ENCODE measurements at places on chromosomes 6 and 20. TPM values are rescaled to one million over a fixed set of nuclear protein-coding genes. Genes with fewer than 3 reads are reported as not detected.
A peak's percentile ranks its signal among the peaks of the same experiment; 100 is the strongest.

GRCh38 chr20:48003021-48003420 lies 217.7 kb upstream of the SULF2 start:
- H3K27ac ChIP-seq: no peak overlapping the region
- H3K36me3 ChIP-seq: no peaks in the 10 kb centered on the region
- no peak for DNase-seq
- H3K27me3 ChIP-seq: no peaks in the 10 kb centered on the region
- no peak overlapping the region for H3K4me3 ChIP-seq
- no peaks in the 10 kb centered on the region for H3K4me1 ChIP-seq

DCDC2 gene
- total RNA-seq: 80.4 TPM

DNA sequence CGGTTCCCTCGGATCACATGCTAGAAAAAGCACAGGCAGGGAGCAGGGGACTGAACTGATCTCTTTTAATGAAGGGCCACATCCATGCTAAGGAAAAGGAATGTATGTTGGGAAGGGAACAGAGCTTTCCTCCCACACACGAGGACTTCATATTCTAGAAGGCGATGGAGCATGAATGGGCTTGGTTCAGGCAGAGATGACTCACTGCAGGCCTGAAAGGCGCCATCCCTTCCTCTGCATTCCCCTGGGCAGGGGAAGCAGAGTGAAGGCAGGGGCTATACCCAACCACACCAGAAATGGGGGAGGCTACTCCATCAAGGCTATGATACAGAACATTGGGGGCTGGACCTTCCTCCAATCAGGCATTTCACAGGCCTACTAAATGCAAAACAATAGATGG lies 30.6 kb downstream of the ELMO2 start:
- DNase-seq: no peak
- no peaks in the 10 kb centered on the region for H3K4me1 ChIP-seq
- no peaks in the 10 kb centered on the region for H3K27me3 ChIP-seq
- no peak overlapping the region for H3K4me3 ChIP-seq
- H3K36me3 ChIP-seq: peaks cover 16% of the 10 kb centered on the region

DNA sequence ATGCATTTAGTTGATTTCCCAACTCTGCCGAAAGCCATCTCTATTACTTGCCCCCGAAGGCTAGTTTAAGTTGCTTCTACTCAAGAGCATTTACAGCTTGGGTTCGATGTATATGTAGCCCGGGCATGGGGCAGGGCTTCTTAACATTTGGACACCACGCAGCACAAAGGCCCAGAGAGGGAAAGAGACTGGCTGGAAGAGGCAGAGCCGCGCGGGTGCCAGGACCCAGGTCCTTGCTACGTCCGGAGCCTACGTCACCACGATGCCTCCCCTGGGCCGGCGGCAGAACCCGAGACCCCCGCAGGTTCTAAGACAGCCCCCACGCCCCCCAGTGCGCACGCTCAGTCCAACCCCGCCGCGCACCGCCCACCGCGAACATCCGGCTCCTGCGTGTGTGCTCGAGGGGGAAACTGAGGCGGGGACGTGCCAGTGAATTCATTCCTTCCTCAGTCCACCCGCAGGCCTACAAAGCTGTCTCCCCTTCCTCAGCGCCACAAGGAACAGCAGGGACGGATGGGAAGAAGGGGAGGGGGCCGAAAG lies 367 bp upstream of the PCIF1 start:
- peaks cover 58% of the 10 kb centered on the region for H3K36me3 ChIP-seq
- H3K27me3 ChIP-seq: no peaks in the 10 kb centered on the region

PAK5 gene
- total RNA-seq: 0.07 TPM

DNA sequence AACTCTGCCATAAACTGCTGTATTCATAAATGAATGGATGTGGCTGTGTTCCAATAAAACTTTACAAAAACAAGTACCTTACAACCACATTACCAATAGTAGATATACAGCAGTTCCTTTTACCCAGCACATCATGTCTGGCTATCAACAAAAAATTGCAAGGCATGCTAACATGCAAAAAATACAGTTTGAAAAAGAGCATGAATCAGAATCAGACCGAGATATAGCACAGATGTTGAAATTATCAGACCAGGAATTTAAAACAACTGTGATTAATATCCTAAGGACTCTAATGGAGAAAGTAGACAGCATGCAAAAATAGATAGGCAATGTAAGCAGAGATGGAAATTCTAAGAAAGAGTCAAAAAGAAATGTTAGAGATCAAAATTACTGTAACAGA lies 8.4 kb upstream of the NUS1 start:
- H3K4me1 ChIP-seq: no peaks in the 10 kb centered on the region
- H3K27me3 ChIP-seq: no peaks in the 10 kb centered on the region

GRCh38 chr6:43093436-43094289 lies 17.5 kb downstream of the PTK7 start:
- H3K27me3 ChIP-seq: no peaks in the 10 kb centered on the region
- H3K4me1 ChIP-seq: peaks cover 58% of the 10 kb centered on the region
- peak overlapping the region; percentile 64 for H3K4me3 ChIP-seq

TMEM14C gene
- 53.6 TPM for total RNA-seq

EPHA7 gene
- 1.6 TPM for total RNA-seq

- DNase-seq: no peak
- no peaks in the 10 kb centered on the region for H3K36me3 ChIP-seq
- peak overlapping the region; percentile 27 for H3K27ac ChIP-seq
- H3K27me3 ChIP-seq: no peaks in the 10 kb centered on the region
- H3K4me3 ChIP-seq: no peak overlapping the region
These were observed 94.1 kb downstream of the SNX5 start for GRCh38 chr20:17874271-17875105.

RSPH4A gene
- total RNA-seq: 0.22 TPM

DNA sequence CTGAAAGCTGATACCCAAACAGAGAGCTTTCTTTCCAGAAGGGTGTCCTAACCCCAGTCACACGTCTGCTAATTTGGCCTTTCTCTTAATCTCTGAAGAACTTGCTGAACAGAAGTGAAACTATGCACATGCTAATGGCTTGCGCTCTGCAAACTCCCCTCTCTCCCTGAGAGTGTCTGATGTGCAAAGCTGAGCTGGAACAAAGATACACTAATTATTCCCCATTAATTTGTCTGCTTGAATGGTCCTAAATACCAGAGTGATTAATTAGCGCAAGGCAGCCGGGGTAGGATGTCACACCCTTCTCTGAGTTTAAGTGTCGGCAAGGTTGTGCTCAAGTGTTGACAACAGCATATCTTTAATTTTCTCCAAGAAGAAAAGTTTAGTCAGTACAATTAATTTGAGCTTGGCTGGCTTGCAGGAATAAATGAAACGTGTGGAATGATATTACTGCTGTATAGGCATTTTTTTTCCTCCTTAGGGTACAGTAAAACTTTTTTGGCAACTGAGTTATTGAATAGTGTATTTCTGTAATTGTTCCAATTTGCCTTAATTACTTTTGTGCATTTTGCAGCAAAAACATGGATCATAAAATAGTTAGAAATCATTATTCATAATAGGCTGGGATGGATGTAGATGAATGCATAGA lies 715.9 kb upstream of the POU3F2 start:
- no peaks in the 10 kb centered on the region for H3K4me1 ChIP-seq
- H3K27me3 ChIP-seq: no peaks in the 10 kb centered on the region
- H3K4me3 ChIP-seq: no peak overlapping the region
- DNase-seq: no peak

DNA sequence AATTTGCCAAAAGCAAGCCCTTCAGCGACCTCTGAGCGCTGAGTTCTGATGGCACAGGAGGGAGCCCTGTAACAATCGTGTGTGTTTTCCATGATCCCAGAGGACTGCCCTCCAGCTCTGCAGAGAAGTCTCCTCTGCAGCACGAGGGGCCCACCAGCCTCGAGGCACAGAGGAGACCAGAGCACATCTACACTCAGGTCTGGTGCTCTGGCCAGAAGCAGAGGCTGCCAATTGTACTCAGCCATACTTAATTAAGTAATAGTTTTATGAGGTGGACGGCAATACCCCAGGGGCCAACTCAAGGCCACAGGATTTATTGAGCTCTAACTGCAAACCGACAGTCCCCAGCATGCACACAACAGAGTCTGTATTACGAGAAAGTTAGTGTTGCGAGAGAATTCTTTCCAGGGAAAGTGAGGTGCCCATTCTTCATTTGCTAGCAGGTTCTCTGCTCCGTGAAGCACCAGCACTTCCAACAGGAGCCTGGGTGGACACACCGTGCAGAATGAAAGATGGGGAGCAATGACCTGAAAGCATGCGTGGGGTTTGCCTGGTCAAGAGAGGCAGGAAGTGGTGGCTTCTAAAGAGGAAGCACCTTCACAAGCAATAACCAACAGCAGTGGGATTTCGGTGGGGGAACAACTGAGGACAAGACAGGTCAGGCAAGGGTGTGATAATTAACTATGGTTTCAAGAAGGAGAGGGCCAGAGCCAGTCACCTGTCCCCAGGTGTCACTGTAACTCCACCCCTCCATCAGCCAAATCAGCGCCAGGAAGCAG lies 92.8 kb upstream of the FOXC1 start:
- peaks cover 77% of the 10 kb centered on the region for H3K27me3 ChIP-seq
- no peak for DNase-seq
- no peak overlapping the region for H3K27ac ChIP-seq
- no peaks in the 10 kb centered on the region for H3K36me3 ChIP-seq
- H3K4me1 ChIP-seq: no peaks in the 10 kb centered on the region

CDH4 gene
- total RNA-seq: not detected

DNA sequence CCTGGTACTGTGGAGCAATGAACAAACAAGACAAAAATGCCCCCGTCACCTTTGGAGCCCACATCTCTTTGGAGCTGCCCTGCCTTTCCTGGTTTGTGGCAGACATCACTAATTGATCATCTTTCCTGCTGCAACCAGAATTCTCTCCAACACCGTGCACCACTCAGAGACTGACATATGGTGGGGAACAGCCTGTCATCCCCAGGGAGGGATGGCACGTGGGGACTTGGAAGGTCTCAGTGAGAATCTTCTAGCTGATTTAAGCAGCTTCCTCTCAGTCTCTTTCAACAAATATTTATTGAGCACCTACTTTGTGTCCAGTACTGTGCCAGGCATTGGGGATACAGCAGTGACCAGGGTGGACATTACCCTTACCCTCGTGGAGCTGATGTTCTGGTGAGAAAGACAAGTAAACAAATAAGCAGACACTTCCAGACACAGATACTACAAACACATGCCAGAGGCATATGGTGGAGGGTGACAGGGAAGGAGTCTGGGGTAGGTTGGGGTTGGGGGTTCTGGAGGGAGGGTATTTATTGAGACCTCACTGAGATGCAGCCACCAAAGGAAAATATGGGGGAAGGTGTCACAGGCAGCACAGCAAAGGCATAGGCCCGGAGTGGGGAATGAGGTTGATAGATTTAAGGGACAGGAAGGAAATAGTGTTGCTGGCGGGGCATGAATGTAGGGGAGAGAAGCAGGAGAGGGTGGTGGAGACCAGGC lies 82.3 kb downstream of the CEBPB start:
- H3K27me3 ChIP-seq: no peaks in the 10 kb centered on the region
- H3K27ac ChIP-seq: no peak overlapping the region
- H3K4me1 ChIP-seq: peaks cover 48% of the 10 kb centered on the region

GRCh38 chr20:25076201-25076600 lies 5.7 kb downstream of the VSX1 start:
- H3K4me3 ChIP-seq: no peak overlapping the region
- no peaks in the 10 kb centered on the region for H3K36me3 ChIP-seq
- DNase-seq: no peak
- H3K27ac ChIP-seq: no peak overlapping the region
- peaks cover 8% of the 10 kb centered on the region for H3K27me3 ChIP-seq

ARG1 gene
- total RNA-seq: not detected

DNA sequence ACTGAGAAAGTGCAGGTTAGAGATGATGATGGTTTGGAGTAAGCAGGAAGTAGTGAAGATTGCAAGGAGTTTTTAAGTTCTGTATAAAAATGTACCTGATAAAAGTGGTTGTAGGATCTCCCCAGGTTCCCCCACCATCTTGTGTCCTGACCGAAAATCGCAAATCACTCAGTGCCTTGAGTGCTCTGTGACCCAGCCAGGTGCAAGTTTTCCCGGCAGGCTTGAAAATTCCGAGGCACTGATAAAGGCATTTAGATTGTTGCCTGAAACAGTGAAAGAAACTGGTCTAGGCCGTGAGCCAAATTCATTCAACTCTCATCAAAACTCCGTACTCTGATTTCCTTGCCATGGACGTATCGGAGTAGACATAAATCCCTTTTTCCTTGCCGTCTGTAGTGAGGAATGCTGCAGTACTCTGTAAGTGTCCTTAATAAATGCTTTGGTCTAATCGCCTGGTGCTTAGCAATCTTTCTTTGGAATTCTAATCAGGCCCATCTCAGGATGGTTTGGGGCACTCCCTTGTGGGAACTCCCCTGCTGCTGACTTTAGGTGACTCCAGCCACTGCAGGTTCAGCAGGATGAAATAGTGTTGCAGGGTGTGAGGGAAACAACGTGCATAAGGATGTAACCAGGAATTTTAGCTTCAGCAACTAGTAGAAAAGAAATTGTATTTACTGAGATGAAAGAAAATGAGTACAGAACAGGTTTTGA lies 1199.8 kb upstream of the MAP3K7 start:
- no peak overlapping the region for H3K27ac ChIP-seq
- no peaks in the 10 kb centered on the region for H3K36me3 ChIP-seq
- H3K4me3 ChIP-seq: no peak overlapping the region
- H3K4me1 ChIP-seq: no peaks in the 10 kb centered on the region
- H3K27me3 ChIP-seq: no peaks in the 10 kb centered on the region
- no peak for DNase-seq

TAAR2 gene
- total RNA-seq: not detected

DNA sequence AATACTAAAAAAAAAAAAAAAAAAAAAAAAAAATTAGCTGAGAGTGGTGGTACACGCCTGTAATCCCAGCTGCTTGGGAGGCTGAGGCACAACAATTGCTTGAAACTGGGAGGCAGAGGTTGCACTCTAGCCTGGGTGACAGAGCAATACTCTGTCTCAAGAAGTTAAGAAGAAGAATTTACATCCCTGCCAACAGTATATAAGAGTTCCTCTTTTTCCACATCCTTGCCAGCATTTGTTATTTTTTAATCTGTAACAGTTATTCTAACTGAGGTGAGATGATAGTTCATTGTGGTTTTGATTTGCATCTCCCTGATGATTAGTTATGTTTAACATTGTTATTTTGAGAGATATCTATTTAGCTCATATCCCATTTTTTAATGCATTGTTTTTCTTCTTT lies 20.3 kb upstream of the DYNLRB1 start:
- H3K4me3 ChIP-seq: no peak overlapping the region
- H3K27me3 ChIP-seq: no peaks in the 10 kb centered on the region
- H3K4me1 ChIP-seq: no peaks in the 10 kb centered on the region
- no peak overlapping the region for H3K27ac ChIP-seq

- no peaks in the 10 kb centered on the region for H3K36me3 ChIP-seq
- no peak overlapping the region for H3K4me3 ChIP-seq
- no peaks in the 10 kb centered on the region for H3K27me3 ChIP-seq
- peaks cover 12% of the 10 kb centered on the region for H3K4me1 ChIP-seq
- no peak for DNase-seq
These were observed 30.5 kb downstream of the C6orf15 start for GRCh38 chr6:31081872-31082271.

DNA sequence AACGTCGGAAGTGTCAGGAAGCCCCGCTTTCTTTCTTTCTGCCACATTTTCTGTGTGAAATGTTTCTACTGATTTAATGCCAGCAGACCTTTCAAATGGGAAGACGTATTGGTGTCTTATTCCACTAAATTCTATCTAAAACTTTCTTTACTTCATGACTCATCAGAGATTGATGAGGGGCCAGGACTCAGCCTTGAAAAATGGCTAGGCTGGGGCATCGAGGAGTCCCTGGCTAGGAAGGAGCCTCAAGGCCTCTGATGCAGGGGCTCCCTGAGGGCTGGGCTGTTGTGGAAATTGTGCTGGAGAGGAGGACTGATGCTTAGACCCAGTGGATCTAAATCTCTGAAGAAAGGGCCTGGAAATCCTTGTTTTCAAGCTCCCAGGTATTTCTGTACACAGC lies 192.8 kb upstream of the PDE10A start:
- no peak overlapping the region for H3K27ac ChIP-seq
- no peaks in the 10 kb centered on the region for H3K36me3 ChIP-seq
- DNase-seq: no peak

All from Calu3 (cell line).